Retina (tissue), 1 donor: ENCODE measurements at places on chromosomes 2 and 18.

- DNase-seq, result no peak
These were observed 138.2 kb downstream of the UBR3 start for GRCh38 chr2:169965495-169965894.

DNA sequence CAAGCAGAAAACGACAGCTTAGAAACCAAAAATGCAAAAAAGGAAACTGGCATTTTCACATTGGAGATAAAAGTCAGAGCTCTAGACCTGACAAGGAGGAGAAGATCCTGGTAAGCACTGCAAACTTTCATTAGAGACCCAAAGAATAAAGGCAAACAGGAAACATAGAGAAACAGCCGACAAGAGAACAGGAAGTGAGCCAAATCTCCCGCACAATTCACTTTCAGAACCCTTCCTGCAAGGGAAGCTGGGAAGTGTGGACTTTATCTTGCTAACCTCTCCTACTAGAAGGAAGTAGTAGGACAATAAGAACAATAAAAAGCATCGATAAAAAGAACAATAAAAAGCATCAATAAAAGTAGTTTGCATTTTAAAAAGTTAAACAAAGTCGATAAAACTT, 417.8 kb upstream of the SPHKAP start:
- no peak for DNase-seq

- no peak for DNase-seq
These were observed 90.7 kb downstream of the STK39 start for GRCh38 chr2:168156661-168157060.

DNA sequence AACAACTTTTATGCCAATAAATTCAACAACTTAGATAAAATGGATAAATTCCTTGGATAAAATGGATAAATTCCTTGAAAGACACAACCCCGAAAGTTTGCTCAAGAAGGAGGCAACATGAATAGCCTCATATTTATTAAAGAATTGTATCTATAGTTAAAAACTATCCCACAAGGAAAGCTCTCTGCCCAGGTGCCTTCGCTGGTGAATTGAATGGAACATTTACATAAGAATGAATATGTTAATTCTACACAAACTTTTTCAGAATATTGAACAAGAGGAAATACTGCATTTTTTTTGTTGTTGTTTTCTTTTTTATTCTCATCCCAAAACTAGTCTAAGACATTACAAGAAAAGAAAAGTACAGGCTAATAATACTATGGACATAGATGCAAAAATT, 805.3 kb upstream of the RAB6C start:
- DNase-seq, result no peak

GRCh38 chr2:239884051-239884405, 141.1 kb downstream of the NDUFA10 start:
- no peak for DNase-seq

GRCh38 chr2:240686460-240686859, 3.8 kb upstream of the AQP12B start:
- no peak for DNase-seq

DNA sequence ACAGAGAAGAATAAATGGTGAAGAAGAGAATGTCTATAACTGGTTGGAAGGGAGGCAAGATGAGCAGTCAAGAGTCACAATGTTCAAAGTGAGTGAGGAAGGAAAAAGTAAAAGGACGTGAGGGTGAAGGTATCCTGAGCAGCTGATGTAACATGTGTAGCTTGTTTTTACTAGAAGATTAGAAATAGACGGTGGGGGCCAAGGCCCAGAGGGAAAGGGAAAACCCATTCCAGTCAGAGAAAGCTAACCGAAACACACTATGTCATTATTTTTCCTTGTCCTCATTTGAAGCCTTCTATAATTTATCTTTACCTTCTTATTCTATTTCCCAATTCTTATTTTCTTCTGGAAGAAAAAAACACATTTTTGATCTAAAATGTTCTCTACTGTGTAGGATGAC, 176.6 kb downstream of the THADA start:
- no peak for DNase-seq
